Mesothelial cell of epicardium (in vitro differentiated cells): ENCODE measurements at places on chromosomes 11 and 22. TPM values are rescaled to one million over a fixed set of nuclear protein-coding genes. Genes with fewer than 3 reads are reported as not detected.

GRCh38 chr11:66688561-66689534 is 11.2 kb upstream of the RBM4B start:
- H3K27me3 ChIP-seq, result no peaks in the 10 kb centered on the region
- peaks cover 10% of the 10 kb centered on the region for H3K4me1 ChIP-seq
- DNase-seq, result no peak
- peaks cover 19% of the 10 kb centered on the region for H3K36me3 ChIP-seq
- H3K27ac ChIP-seq, result no peak overlapping the region

GRCh38 chr22:35930933-35931332 is 97.7 kb downstream of the RBFOX2 start:
- H3K36me3 ChIP-seq, result no peaks in the 10 kb centered on the region
- DNase-seq, result no peak
- no peak overlapping the region for H3K4me3 ChIP-seq

GRCh38 chr22:44998296-44998695 is 11.5 kb downstream of the PHF21B start:
- no peak overlapping the region for H3K4me3 ChIP-seq
- H3K27me3 ChIP-seq, result peaks cover 2% of the 10 kb centered on the region
- H3K27ac ChIP-seq, result no peak overlapping the region
- H3K4me1 ChIP-seq, result peaks cover 1% of the 10 kb centered on the region
- no peak for DNase-seq

DNA sequence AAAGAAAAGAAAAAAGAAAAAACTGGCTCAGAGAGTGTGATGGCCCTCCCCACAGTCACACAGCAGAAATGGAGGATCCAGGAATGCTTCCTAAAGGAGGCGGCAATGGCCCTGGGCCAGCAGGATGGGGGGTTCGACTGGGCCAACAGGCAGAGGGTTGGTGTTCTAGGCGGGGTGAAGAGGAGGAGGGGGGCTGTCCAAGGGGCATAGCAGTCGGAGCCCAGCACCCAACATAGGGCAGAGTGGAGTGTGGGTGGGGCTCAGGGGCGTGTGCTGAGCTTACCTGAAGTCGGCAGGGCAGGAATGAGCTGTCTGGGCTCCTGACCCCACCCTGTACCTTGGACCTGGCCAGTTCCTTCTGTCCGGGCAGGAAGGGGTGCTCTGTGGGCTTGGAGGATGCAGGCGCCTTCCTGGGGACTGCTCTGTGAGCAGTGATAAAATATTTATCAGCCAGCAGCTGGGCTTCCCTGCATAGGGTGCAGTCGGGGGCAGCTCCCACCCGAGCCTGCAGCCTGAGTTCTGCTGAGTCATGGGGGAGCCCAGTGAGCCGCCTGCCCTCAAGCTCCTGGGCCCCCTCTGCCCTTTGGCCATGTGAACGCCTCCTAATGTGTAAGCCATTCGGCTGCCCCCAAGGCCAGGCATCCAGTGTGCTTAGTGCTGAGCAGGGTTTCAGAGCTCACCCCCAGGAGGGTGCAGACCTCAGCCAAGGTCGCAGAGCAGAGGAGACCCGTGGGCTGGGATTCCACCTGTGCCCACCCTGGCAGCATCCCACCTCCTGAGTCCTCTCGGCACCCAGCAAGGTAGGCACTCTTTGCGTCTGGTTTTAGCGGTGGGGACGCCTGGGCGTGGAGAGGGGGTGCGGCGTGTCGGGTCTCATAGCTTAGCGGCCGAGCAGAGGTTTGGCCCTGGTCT is 25.3 kb upstream of the PRR5 start:
- H3K36me3 ChIP-seq, result no peaks in the 10 kb centered on the region
- H3K27me3 ChIP-seq, result peaks cover 4% of the 10 kb centered on the region
- peak overlapping the region; percentile 34 for H3K27ac ChIP-seq

Gene MARK2
- 48.8 to 51.5 TPM (median 51.2 TPM) in 3 replicates for total RNA-seq

Gene FIBIN
- 7.0 to 9.3 TPM (median 8.9 TPM) in 3 replicates for total RNA-seq

Gene PGA5
- total RNA-seq, result not detected in 3 replicates
